ENCODE measurements at places on chromosomes 6 and 20. TPM values are rescaled to one million over a fixed set of nuclear protein-coding genes. Genes with fewer than 3 reads are reported as not detected.
A peak's percentile ranks its signal among the peaks of the same experiment; 100 is the strongest.

The TINAG gene
- total RNA-seq = not detected

The EPM2A gene
- 6.7 TPM for total RNA-seq

The BPIFB4 gene
- total RNA-seq = not detected

The PNLDC1 gene
- 0.11 TPM for total RNA-seq

The GNMT gene
- 0.50 TPM for total RNA-seq

The GHRH gene
- total RNA-seq = not detected

The HDGFL1 gene
- total RNA-seq = not detected

The KCNG1 gene
- total RNA-seq = 2.5 TPM

GRCh38 chr6:149696901-149697300 lies 21.0 kb downstream of the LATS1 start:
- H3K36me3 ChIP-seq = peaks cover 19% of the 10 kb centered on the region
- no peak for DNase-seq

- no peak overlapping the region for H3K27ac ChIP-seq
- H3K4me3 ChIP-seq = no peak overlapping the region
- no peak for DNase-seq
- no peaks in the 10 kb centered on the region for H3K4me1 ChIP-seq
These were observed 221.6 kb upstream of the HS3ST5 start for GRCh38 chr6:114564302-114564933.

- H3K27ac ChIP-seq = no peak overlapping the region
- no peaks in the 10 kb centered on the region for H3K4me1 ChIP-seq
- H3K4me3 ChIP-seq = no peak overlapping the region
- peaks cover 4% of the 10 kb centered on the region for H3K27me3 ChIP-seq
- no peak for DNase-seq
These were observed 169.0 kb upstream of the NRSN1 start for GRCh38 chr6:23957017-23957416.

DNA sequence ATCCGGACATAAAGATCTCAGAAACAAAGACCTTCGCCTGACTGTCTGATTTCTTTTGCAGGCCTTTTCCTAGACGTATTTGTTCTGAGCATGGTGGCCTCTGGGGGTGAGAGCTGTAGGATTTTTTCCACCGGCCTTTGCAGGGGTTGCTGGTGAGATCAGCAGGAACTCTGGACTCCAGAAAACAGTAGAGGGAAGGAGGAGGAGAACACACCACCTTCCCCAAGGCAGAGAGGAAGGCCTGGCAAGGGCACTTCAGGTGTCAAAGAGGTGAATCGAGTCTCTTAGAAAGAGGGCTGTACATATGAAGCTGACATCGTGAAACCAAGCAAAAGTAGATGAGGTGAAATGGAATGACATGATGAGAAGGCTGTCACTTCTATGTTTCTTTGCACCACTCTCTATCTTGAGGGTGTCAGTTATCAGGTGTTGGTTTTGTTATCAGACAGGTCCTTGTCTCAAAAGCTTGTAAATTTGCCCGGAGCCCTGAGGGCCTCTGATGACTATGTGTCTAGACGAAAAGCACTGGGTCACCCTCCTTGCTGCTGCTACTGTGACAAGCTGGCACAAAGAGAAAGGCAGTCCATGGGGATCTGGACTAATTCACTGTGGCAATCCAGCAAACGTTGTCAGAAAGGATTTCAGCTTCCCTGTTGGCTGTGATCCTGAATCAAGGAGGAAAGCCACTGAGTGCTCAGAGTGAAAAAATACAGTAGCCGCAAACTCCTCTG lies 91.3 kb upstream of the MAP3K7 start:
- H3K36me3 ChIP-seq = no peaks in the 10 kb centered on the region
- DNase-seq = no peak
- no peak overlapping the region for H3K27ac ChIP-seq
- no peak overlapping the region for H3K4me3 ChIP-seq
- H3K4me1 ChIP-seq = no peaks in the 10 kb centered on the region

DNA sequence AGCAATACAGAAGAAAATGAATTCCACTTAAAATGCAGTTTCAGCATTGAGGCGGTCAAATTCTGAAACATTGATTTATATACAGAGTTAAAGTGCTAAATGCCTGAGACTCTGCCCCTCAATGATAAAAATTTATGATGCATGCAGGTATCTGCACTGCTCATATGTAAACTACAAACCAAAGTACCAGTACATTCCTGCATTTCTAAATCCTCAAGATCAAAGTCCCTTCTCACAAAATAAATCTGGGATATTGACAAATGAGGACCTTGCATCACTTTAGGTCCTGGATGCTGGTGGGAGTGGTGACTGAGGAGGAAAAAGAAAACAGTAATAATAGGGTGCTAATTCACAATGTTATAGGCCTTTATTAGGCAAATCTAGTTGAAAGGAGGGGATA lies 101.9 kb downstream of the FIG4 start:
- peaks cover 4% of the 10 kb centered on the region for H3K4me1 ChIP-seq
- H3K4me3 ChIP-seq = no peak overlapping the region
- no peak for DNase-seq
- H3K27ac ChIP-seq = peak overlapping the region; percentile 59

- H3K36me3 ChIP-seq = no peaks in the 10 kb centered on the region
- no peak for DNase-seq
- H3K4me1 ChIP-seq = no peaks in the 10 kb centered on the region
- no peak overlapping the region for H3K27ac ChIP-seq
- H3K27me3 ChIP-seq = no peaks in the 10 kb centered on the region
These were observed 213.5 kb upstream of the PLN start for GRCh38 chr6:118334634-118335033.

- no peaks in the 10 kb centered on the region for H3K4me1 ChIP-seq
- H3K27me3 ChIP-seq = no peaks in the 10 kb centered on the region
- H3K4me3 ChIP-seq = no peak overlapping the region
These were observed 17.6 kb upstream of the SNAI1 start for GRCh38 chr20:49964964-49965780.

GRCh38 chr6:7630792-7631191 lies 40.8 kb downstream of the SNRNP48 start:
- no peaks in the 10 kb centered on the region for H3K4me1 ChIP-seq
- H3K36me3 ChIP-seq = no peaks in the 10 kb centered on the region
- no peak overlapping the region for H3K4me3 ChIP-seq
- no peak for DNase-seq
- peaks cover 6% of the 10 kb centered on the region for H3K27me3 ChIP-seq

- peaks cover 65% of the 10 kb centered on the region for H3K36me3 ChIP-seq
- H3K27me3 ChIP-seq = no peaks in the 10 kb centered on the region
- H3K4me1 ChIP-seq = peaks cover 67% of the 10 kb centered on the region
- peak overlapping the region; percentile 94 for H3K27ac ChIP-seq
- H3K4me3 ChIP-seq = peak overlapping the region; percentile 51
These were observed 25.3 kb downstream of the RBCK1 start for GRCh38 chr20:433300-433975.

DNA sequence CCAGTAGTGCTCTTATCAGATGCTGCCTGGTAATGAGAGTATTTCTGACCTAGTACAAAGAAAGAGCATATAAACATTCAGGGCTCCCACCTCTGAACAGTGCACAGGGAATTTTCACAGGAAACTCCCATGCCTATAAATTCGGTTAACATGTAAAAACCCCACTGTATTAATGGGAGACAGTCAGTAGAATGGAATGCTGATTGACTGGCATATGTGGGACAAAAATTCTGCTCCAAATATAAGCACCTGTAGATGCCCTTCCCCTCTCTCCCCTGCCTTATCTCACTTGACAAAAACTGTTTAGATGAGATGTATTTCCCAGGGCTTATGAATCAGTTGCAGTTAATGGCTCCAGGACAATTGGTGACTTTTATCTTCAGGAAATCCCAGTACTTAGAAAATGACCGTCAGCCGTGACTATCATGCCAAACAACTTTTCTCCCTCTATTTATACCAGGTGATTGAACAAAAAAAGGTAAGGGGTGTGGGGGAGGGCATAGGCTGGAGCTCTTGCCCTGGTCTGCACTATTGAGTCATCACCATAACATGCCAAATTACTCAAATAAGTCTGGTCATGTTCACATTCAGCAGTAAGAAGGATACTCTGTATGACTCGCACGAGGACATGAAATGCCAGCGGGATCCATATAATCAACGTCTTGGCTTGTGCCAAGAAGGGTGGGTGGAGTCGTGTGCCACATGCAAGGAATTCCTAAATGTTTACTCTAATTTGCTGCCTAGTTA lies 176.4 kb upstream of the BMP2 start:
- no peak overlapping the region for H3K27ac ChIP-seq
- no peaks in the 10 kb centered on the region for H3K36me3 ChIP-seq

GRCh38 chr20:32970115-32970972 lies 33.9 kb downstream of the SUN5 start:
- peaks cover 30% of the 10 kb centered on the region for H3K4me1 ChIP-seq
- no peak overlapping the region for H3K27ac ChIP-seq
- H3K27me3 ChIP-seq = no peaks in the 10 kb centered on the region
- no peak overlapping the region for H3K4me3 ChIP-seq
- no peak for DNase-seq

DNA sequence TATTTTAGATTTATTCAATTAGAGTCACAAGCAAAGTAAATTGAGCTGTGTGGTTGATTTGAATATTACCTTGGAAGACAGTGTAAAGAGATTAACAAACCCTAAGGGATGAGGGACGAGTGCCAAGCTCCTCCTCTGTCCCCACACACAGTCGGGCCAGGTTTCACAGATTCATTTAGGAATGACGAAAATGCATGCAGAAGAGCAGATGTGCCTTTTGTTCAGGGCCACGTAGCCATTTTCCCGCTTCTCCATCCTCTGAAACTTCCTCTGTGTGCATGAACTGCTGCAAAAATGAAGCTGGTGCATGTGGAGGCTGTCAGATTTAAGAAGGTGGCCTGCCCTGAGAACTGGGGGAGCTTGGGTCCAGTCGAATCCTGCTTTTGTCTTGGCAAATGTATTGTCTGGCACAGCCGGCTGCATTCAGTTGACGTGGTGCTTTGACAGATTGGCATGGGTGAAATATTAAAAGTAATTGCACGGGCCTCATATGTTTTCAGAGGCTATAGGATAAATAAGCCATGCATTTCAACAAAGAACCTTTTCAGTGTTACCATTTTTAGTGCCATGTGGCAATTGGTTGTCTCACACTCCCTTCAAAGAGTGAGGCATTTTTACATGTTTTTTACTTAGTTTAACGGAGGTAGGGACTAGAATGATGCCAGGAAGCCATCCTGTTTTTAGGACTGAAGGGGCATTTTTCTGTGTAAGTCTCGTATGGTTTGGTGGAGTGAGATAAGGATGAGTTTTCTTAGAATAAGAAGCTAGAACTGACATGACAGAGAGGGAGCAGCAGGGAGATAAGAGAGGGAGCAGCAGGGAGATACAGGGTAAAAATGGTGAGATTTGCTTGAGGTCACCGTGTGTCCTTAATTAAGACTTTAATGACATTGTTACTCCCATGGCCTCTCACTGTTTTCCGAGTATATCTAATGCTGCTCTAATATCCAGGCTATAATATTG lies 361.1 kb downstream of the NRN1 start:
- H3K4me3 ChIP-seq = no peak overlapping the region
- peaks cover 5% of the 10 kb centered on the region for H3K36me3 ChIP-seq
- no peak overlapping the region for H3K27ac ChIP-seq
- no peaks in the 10 kb centered on the region for H3K4me1 ChIP-seq
- H3K27me3 ChIP-seq = no peaks in the 10 kb centered on the region

DNA sequence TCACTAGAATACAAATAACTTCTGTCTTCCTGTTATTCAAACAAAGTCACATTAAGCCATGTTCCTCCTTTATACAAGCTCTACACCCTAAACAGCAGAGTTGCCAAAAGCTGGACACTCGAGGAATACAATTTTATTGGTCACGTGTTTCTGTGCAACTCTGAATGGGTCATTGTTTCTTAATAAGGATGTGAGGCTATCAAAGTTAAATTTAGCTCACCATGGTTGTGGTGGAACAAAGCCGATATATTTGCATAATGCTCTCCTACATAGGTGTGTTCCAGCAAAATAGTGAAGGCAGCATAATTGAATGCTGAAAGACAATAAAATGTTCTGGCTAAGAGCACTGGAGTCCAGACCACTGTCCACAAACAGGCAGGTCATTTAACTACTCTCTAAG lies 36.9 kb upstream of the CD2AP start:
- no peaks in the 10 kb centered on the region for H3K27me3 ChIP-seq
- no peak overlapping the region for H3K27ac ChIP-seq
- no peaks in the 10 kb centered on the region for H3K4me1 ChIP-seq
- no peaks in the 10 kb centered on the region for H3K36me3 ChIP-seq

DNA sequence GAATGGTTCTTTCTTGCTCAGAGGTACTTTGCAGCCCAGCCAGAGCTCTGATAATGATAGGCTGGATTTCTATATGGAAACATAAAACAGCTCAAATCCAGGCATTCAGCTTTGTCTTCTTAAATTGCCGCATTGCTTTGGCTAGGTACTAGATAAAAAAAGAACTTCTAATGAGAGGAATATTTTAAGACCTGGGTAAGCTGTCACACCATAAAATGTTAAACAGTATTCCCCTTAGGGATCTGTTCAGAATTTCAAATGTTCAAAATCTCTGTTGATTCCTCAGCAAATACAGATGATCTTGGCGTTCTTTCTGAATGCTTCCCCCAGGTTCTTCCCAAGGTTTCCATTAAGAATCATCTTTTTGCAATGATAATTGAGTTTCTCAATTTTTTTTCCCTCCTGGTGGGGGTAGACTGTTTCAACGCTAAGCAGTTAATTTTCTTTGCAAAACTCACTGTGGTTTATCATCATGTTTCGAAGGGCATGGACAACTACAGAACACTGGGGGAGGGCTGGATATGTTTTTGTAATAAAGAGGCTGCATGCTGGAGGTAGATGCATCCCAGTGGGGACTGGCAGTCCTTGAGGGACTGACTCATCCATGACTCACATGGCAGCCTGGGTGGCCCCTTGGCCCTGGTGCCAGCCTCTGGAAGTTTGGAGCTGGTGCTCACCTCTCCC lies 31.0 kb downstream of the TIAM2 start:
- H3K27ac ChIP-seq = no peak overlapping the region
- peak; percentile 30 for DNase-seq
- H3K4me3 ChIP-seq = no peak overlapping the region
- H3K36me3 ChIP-seq = no peaks in the 10 kb centered on the region
- no peaks in the 10 kb centered on the region for H3K27me3 ChIP-seq

DNA sequence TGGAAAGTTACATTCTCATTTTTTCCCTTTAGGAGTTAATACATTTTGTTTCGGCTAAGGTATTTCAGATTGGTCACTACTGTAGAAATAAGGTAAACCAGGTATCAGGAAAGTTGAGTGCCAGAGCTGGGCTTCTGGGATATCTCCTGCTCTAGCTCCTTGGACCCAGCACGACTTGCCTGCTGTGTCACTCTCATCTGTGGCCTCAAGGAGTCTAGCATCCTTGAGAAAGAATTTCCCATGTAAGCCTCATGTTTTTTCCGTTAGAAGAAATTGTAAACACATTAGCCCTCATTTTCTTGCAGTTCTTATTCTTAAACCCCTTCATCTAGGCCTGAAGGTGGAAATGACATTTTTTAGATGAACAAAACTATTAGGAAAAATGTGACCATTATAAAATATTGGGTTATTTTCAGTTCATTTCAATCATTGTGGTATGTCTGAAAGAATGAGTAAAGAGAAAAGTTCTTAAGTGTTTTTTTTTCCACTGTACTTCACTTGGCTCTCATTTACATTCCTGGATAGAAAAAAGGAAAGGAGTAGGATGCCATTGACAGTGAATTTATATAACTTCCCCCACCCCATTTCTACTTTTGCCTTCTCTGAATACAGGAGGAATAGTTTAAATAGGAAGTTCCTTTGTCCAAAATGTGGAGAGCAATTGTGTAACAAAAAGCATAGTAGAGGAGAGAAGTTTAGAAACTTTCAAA lies 46.7 kb downstream of the CD2AP start:
- no peak for DNase-seq
- H3K4me1 ChIP-seq = peaks cover 26% of the 10 kb centered on the region
- H3K36me3 ChIP-seq = peaks cover 16% of the 10 kb centered on the region
- no peak overlapping the region for H3K4me3 ChIP-seq
- H3K27me3 ChIP-seq = no peaks in the 10 kb centered on the region

- H3K27me3 ChIP-seq = no peaks in the 10 kb centered on the region
- H3K36me3 ChIP-seq = no peaks in the 10 kb centered on the region
- no peak for DNase-seq
- no peaks in the 10 kb centered on the region for H3K4me1 ChIP-seq
These were observed 14.9 kb upstream of the TTPAL start for GRCh38 chr20:44460795-44461141.

All from activated CD4-positive, alpha-beta T cell treated with anti-CD3 and anti-CD28 coated beads for 36 hours (primary cell).